ENCODE measurements at places on chromosomes 5 and 9. TPM values are rescaled to one million over a fixed set of nuclear protein-coding genes. Genes with fewer than 3 reads are reported as not detected.

NEUROG1 gene
- not detected for total RNA-seq

DNA sequence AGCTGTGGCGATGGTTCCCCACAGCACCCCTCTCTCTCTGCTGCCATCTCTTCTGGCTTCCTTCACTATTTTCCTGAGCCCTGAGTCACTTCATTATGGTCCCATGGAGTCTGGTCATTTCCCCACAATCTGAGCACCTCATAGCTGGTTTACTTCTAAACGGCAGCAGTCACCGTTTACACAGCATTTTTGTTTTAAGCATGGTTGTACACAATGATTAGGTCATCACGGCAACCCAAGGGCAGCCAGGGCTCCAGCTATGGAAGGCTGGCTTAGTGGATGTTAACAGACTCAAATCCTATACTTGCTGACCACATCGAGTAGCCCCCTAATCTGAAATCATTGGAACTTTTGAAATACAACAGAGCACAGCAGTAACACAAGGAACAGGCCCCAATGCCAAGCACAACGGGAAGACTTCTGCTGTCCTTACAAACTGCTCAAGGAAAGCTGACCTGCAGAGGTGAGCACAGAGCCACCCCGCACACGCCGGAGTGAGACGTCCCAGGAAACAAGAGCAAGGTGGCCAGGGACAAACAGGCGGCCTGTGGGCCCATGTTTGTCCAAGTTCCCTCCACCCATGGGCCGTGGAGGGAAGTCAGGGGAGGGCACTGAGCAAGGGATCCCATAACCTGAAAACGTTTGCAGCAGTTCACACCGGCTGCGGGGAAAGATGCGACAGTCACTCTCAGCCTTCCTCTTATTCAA lies 22.9 kb downstream of the CAMSAP1 start:
- no peaks in the 10 kb centered on the region for H3K27me3 ChIP-seq
- no peak overlapping the region for H3K27ac ChIP-seq
- peaks cover 43% of the 10 kb centered on the region for H3K4me1 ChIP-seq
- no peaks in the 10 kb centered on the region for H3K36me3 ChIP-seq

- DNase-seq = no peak
- H3K4me1 ChIP-seq = no peaks in the 10 kb centered on the region
- H3K27ac ChIP-seq = no peak overlapping the region
- no peak overlapping the region for H3K4me3 ChIP-seq
- no peaks in the 10 kb centered on the region for H3K36me3 ChIP-seq
- no peaks in the 10 kb centered on the region for H3K27me3 ChIP-seq
Observed at GRCh38 chr9:109002141-109002540, 11.2 kb downstream of the CTNNAL1 start.

DNA sequence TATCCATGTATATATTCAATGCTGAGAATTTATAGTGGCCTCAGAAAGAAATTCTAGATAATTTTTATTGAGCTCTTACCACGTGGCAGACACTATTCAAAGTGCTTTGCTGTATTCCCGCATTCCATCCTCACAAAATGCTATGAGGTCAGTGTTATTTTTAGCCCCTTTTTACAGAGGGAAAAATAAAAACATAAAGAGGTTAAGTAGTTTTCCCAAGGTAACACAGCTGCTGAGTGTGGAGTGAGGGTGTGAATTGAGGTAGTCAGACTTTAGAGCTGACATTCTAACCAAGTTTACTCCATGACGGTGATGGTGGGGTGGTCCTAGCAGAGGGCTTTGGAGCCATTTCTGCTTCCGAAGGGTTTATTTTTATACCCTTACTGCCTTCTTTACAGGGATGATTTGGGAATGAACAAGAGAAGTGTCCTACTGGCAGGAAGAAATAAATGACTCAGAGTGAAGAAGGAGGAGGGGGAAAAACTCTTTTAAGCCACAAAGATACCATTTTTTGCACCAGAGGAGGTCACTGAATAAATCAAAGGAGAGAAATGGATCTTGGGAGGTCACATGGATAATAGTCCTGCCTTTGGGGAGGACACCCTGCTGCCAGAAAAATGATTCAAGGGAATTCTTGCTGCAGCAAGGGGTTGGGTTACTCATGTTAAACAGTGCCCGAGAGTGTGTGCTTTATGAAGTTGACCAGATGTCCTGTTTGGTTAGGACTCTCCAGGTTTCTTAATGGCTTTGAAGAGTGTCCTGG lies 76.1 kb downstream of the HMHB1 start:
- peaks cover 41% of the 10 kb centered on the region for H3K4me1 ChIP-seq
- no peaks in the 10 kb centered on the region for H3K27me3 ChIP-seq
- no peak for DNase-seq

GRCh38 chr9:71079451-71079850 lies 42.0 kb downstream of the TRPM3 start:
- DNase-seq = no peak
- H3K36me3 ChIP-seq = no peaks in the 10 kb centered on the region
- no peak overlapping the region for H3K4me3 ChIP-seq

GRCh38 chr5:159827861-159828260 lies 88.4 kb upstream of the ADRA1B start:
- no peaks in the 10 kb centered on the region for H3K36me3 ChIP-seq
- no peaks in the 10 kb centered on the region for H3K27me3 ChIP-seq
- H3K27ac ChIP-seq = no peak overlapping the region
- no peak for DNase-seq

GRCh38 chr9:37382982-37383357 lies 39.5 kb upstream of the GRHPR start:
- no peak overlapping the region for H3K27ac ChIP-seq
- H3K4me3 ChIP-seq = no peak overlapping the region
- no peaks in the 10 kb centered on the region for H3K4me1 ChIP-seq
- DNase-seq = no peak
- no peaks in the 10 kb centered on the region for H3K27me3 ChIP-seq

CCDC171 gene
- total RNA-seq = 3.1 TPM

DNA sequence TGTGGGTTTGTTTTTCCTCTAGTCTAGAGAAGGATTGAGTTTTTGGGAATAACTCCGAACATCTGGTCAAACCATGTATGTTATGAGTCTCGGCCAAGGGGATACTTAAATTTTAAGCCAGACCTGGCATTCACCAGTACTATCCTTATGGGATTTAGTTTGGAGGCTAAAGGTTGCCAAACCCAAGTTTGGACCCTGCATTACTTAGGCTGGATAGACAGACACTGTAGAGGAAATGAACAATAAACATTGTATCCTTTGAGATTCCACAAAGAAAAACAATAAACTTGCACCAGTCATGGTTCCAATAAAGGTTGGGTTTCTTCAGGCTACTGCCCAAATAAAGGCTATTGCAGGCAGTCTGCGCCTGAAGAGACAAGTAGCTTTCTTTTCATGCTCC lies 296.7 kb upstream of the MEF2C start:
- no peaks in the 10 kb centered on the region for H3K36me3 ChIP-seq
- no peaks in the 10 kb centered on the region for H3K27me3 ChIP-seq
- H3K4me1 ChIP-seq = no peaks in the 10 kb centered on the region
- H3K4me3 ChIP-seq = no peak overlapping the region
- no peak for DNase-seq
- no peak overlapping the region for H3K27ac ChIP-seq

DNA sequence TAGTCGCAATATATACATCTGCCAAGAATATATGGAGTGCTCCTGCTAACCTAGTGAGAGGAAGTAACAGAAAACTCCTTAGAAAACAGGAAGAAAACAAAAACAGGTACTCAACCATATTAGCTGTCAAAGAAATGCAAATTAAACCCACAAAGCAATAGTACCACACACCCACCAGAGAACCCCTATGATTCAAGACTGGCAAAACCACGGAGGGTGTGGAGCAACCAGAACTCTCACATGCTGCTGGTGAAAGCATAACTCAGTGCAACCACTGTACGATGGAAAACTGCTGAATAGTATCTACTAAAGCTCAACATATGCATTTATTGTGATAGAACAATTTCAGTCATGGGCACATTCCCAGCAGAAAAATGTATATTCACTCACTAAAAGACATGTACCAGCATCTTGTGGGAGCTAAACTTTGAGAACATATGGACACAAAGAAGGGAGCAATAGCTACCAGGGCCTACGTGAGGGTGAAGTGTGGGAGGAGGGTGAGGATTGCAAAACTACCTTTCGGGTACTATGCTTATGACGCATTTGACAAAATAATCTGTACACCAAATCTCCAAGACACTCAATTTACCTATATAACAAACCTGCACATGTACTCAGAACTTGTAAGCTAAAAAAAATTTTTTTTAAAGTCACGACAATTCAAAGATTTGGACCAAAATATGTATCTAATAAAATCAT lies 34.0 kb downstream of the PTPN3 start:
- H3K27ac ChIP-seq = no peak overlapping the region
- no peaks in the 10 kb centered on the region for H3K27me3 ChIP-seq
- no peak for DNase-seq
- no peak overlapping the region for H3K4me3 ChIP-seq
- no peaks in the 10 kb centered on the region for H3K36me3 ChIP-seq

DNA sequence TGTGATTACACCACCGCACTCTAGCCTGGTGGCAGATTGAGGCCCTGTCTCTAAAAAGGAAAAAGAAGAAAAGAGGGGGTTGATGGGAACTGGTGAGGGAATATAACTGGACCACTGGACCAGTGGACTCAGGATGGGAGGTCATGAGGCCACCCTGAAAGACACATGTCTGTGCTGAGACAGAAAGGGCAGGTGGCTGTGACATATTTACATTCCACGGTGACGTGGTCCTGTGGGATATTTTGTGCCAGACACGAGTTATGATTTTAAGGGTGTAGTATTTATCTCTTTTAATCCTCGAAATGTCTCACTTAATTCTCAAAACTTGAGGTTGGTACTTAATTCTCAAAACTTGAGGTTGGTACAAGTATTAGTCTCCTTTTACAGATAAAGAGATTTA lies 32.9 kb downstream of the LHX2 start:
- no peak for DNase-seq
- no peaks in the 10 kb centered on the region for H3K36me3 ChIP-seq
- no peak overlapping the region for H3K4me3 ChIP-seq
- H3K27ac ChIP-seq = no peak overlapping the region
- H3K4me1 ChIP-seq = no peaks in the 10 kb centered on the region

DNA sequence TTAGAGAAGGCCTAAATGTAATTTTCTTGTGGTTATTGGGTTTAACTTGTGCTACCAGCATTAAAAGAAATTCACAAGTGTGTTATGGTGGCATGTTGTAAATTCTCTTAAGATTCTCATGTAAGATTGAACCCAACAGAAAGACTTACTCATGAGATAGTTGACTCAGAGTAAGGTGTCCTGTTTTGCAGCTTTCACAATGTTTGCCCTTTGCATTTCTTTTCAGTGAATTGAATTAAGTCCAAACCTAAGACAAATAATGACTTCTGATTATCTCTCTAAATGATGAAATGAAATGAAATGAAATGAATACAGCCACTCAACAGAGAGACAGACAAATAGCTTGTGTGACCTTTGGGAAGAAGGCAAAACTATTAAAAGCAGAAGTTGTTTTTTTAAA lies 1696.9 kb upstream of the WWC1 start:
- H3K36me3 ChIP-seq = no peaks in the 10 kb centered on the region
- no peaks in the 10 kb centered on the region for H3K27me3 ChIP-seq
- no peaks in the 10 kb centered on the region for H3K4me1 ChIP-seq
- no peak overlapping the region for H3K4me3 ChIP-seq
- no peak for DNase-seq

- no peak for DNase-seq
- H3K27ac ChIP-seq = no peak overlapping the region
- H3K36me3 ChIP-seq = no peaks in the 10 kb centered on the region
- no peak overlapping the region for H3K4me3 ChIP-seq
Observed at GRCh38 chr5:71732011-71732410, 12.9 kb downstream of the CARTPT start.

SPINK7 gene
- not detected for total RNA-seq

DNA sequence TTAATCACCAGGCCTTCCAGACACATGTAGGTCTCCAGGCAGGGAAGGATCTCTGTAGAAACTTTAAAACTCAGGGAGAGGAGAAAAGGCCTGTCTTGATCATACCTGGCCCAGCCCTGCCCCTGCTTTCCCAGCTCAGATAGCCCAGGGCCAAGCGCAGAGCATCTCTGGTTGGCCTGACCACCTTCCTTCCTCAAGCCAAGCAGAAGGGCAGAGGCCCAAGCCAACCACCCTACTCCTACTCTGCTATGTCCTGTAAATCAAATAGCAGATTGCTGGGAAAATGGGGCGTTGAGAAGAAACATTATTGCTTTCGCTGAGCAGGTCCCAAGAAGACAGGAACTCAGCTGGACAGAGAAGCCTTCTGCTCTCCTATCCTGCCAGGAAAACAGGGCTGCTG lies 14.3 kb downstream of the ENHO start:
- no peak overlapping the region for H3K27ac ChIP-seq
- H3K27me3 ChIP-seq = no peaks in the 10 kb centered on the region
- DNase-seq = peak; percentile 17
- H3K4me1 ChIP-seq = no peaks in the 10 kb centered on the region

DNA sequence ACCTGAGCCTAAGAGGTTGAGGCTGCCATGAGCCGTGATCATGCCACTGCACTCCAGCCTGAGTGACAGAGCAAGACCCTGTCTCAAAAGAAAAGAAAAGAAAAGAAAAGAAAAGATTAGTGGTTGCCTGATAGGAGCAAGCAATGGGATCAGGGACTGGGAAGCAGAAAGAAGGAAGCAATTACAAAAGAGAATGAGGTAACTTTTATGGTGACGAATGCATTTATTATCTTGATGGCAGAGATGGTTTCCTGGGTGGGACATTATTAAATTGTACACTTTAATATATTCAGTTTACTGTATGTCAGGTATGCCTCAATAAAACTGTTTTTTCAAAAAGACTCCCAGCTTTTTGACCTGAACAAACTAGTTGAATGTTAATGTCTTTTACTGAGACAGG lies 7.5 kb upstream of the PFDN1 start:
- no peak overlapping the region for H3K4me3 ChIP-seq
- no peaks in the 10 kb centered on the region for H3K27me3 ChIP-seq

DNA sequence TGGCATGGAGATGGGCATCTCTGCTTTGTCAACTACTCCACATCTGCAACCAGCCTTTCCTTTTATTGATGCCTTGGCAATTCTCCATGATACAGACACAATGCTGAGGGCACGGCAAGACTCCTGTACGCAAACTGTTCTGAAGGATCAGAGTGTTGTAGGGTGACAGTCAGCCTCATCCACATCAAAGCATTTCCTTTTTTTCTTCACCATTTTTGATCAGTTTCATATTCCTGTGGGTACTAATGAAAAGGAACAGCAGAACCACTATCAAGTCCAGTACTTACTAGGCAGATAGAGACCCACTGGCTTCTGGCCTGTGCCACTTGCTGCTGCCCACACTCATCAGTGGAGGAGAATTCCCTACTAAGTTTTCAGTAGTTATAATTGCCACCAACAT lies 181.6 kb downstream of the PALM2AKAP2 start:
- no peak overlapping the region for H3K27ac ChIP-seq
- no peaks in the 10 kb centered on the region for H3K27me3 ChIP-seq
- H3K36me3 ChIP-seq = no peaks in the 10 kb centered on the region
- H3K4me3 ChIP-seq = no peak overlapping the region
- DNase-seq = no peak
- H3K4me1 ChIP-seq = no peaks in the 10 kb centered on the region

- DNase-seq = no peak
- H3K27ac ChIP-seq = no peak overlapping the region
- no peaks in the 10 kb centered on the region for H3K4me1 ChIP-seq
- no peaks in the 10 kb centered on the region for H3K27me3 ChIP-seq
- no peak overlapping the region for H3K4me3 ChIP-seq
Observed at GRCh38 chr9:15769547-15769946, 216.7 kb downstream of the CCDC171 start.

GRCh38 chr9:15640121-15640520 lies 87.3 kb downstream of the CCDC171 start:
- H3K4me1 ChIP-seq = no peaks in the 10 kb centered on the region
- DNase-seq = no peak
- no peaks in the 10 kb centered on the region for H3K27me3 ChIP-seq
- H3K36me3 ChIP-seq = no peaks in the 10 kb centered on the region
- H3K27ac ChIP-seq = no peak overlapping the region
- no peak overlapping the region for H3K4me3 ChIP-seq
